ENCODE measurements at places on chromosomes 16 and 17.

DNA sequence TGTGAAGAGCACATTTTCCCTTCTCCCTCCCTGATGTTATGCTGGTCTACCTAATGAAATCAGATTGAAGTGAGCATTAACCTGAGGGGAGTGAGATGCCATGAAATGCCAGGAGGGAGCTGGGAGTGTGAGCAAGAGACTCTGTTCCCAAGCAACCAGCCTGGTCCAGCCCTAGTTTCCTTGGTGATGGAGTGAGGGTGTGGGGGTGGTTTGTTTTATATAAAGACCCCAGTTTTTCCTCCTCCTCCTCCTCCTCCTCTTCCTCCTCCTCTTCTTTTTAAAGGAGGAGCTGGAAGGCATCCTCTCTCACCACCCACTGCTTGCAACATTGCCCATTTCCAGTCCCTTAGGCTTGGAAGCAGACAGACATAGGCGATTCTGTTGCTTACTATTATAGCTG lies 97.1 kb downstream of the DNAH3 start:
- DNase-seq: no peak

- DNase-seq: peak; percentile 78
Observed at GRCh38 chr17:6712058-6712853, 913 bp downstream of the SLC13A5 start.

- DNase-seq: no peak
Observed at GRCh38 chr16:88761830-88762229, 23.2 kb downstream of the PIEZO1 start.

DNA sequence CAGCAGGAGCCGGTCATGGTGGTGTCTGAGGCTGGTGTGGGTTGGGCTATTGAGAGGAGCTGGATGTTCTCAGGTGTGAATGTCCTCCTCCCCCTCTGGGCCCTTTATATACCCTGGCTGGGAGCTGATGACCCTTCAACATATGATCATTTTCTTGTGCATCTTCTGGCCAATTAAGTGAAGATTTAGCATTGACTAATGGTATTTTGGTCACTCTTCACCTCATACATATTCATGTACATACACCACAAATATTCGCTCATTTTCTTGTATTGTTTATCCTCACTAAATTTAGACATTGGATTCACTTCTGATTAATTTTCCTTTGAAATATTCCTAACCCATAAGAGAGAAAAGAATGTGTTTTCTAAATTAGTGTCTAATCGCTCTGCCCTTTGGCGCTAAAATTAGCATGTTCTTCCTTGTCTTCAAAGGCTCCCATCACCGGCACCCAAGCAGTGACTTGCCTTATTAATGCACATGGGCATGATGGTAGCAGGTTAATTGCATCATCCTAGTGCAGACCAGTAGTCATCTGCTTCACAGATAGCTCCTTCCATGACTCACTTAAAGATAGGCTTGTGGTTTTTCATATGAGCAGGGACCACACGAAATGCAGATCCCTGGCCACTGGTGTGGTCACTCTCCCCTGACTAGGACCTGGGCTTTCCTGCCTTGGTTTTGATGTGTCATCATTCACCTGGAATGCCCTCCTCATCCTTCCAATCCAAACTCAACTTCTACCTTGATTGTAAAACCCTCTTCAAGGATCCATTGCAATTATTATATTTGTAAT lies at the start of gene KRTAP2-4:
Gene KRTAP2-4 (minus strand): TSS at position 51 of the 796 bp plus-strand sequence. CDS start 34 bp downstream, at position 17.
- DNase-seq: no peak

DNA sequence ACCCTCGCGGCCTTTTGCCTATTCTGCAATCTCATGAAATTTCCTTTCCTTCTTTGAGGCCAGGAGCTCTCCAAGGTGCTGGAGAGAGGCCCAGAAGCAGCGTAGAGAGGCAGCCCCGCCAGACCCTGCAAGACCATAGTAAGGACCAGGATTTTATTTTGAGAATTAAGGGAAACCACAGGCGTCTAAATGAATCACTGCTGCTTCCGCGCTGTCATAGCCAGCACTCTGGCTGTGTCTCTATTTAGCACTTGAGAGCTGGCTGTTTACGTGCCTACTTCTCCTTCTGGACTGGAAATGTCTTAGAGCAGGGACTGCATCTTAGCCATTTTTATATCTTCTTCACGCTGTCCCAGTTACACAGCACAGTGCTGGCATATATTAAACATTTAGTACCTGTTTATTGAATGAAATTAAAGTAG lies 37.6 kb upstream of the PIRT start:
- no peak for DNase-seq

DNA sequence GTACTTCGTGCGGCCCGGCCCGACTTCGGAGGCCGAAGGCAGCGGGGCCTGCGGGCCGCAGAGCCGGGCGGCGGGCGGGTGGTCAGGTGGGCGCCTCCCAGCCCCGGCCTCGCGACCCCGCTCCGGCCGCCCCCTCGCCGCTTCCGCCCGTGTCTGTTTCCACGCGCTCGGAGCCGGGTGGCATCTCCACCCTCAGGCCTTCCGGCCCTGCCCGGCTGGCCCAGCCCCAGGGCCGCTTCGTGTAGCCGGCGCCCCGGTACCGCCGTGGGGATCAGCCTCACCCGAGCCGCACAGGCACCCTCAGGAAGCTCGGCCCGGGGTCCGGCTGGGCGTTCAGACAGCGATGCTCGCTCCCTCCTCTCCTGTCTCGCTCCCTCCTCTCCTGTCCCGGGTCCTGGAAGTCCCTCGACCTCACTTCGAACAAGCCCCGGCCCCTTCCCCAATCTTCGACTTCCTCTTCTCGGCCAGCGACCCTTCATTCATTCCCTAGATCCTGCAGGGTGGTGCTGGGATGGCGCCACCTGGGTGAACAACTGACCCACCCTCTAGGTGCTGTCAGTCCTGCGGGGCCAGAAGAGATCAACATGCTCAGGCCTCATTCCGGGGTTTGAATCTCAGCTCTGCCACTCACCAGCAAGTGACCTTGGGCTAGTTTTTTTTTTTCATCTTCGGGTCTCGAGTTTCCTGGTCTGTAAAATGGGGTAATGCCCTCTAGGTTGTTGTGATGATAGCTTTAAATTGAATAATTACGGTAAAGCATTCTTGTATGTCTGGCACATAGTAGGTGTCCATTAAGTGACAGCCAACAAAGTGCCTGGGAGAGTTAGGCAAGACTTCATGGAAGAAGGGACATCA lies 610 bp downstream of the VPS4A start:
- peak; percentile 81 for DNase-seq

DNA sequence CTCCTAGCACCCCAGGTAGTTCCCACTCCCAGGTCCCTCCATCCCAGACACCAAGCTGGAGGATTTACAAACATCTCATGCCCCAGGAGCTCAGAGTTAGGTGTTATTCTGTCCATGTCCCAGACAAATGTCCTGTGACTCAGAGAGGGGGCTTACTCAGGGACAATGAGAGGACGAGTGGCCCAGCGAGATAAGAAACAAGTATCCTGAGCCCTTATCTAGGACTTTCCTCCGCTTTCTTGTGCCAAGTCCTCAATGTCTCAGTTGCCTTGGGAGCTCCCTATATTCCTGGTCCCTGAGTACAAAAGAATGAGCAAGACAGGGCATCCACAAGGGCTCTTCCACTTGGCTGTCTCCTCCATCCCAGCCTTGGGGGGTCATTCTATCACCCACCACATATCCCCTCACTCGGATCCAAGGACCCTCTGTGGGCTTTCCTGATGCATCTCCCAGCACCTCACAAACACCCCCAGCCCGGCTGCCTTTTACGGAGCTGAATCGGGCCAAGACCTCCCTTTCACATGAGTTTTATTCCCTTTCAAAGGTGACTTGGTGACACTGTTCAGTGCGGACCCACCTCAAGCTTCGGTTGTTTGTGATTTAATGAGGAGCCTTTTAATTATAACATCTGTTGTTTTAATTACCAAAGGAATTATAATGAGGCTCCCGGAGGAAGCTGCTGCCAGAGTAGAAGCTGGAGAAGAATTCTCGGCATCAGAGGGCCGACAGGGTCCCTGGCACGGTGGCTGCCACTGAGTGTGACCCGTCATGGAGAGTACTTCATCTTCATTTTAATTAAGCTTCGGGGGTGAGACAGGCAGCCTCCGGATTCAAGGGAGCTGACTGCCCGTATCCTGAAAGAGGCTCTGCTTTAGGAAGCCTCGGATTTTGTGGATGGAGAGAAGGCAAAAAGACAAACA lies 121.5 kb downstream of the WSCD1 start:
- no peak for DNase-seq

GRCh38 chr17:40230670-40231069 lies 11.6 kb downstream of the WIPF2 start:
- DNase-seq: no peak

DNA sequence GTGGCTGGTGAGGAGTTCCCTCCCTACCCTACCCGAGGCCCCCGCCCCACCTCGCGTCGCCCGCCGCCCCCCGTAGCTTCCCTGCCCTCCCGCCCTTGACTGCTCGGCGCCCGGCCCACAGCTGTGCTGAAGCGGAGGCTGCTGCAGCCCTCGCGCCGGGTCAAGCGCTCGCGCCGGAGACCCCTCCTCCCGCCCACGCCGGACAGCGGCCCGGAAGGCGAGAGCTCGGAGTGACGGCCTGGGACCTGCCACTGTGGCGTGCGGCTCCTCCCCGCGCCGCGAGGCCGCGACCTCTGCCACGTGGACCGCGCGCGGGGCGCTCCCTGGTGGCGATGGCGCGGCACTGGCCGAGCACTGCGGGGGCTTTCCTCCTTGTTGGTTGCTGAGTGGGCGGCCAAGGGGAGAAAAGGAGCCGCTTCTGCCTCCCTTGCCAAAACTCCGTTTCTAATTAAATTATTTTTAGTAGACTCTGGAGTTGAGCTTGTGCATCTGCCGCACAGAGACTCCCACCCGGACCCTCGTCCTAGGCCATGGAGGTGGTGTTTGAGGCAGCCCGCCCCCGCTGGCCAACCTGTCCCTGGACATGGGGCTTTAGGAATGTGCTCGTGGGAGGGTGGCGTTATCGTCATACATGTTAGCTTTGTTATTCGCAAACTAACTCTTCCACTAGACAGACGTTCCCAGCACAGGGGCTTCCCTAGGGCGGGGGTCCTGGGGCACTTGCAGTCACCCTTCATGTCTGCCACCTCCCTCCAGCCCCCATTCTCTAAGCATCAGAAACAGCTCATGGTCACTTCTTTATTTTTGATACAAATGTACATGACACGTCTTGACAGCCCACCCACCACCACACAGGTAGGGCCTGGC lies 4.4 kb downstream of the TP53I13 start:
- peak; percentile 63 for DNase-seq

- no peak for DNase-seq
Observed at GRCh38 chr17:52048137-52048898, 110.2 kb downstream of the CA10 start.

GRCh38 chr17:31413874-31414549 lies 22.5 kb downstream of the RAB11FIP4 start:
- DNase-seq: no peak

DNA sequence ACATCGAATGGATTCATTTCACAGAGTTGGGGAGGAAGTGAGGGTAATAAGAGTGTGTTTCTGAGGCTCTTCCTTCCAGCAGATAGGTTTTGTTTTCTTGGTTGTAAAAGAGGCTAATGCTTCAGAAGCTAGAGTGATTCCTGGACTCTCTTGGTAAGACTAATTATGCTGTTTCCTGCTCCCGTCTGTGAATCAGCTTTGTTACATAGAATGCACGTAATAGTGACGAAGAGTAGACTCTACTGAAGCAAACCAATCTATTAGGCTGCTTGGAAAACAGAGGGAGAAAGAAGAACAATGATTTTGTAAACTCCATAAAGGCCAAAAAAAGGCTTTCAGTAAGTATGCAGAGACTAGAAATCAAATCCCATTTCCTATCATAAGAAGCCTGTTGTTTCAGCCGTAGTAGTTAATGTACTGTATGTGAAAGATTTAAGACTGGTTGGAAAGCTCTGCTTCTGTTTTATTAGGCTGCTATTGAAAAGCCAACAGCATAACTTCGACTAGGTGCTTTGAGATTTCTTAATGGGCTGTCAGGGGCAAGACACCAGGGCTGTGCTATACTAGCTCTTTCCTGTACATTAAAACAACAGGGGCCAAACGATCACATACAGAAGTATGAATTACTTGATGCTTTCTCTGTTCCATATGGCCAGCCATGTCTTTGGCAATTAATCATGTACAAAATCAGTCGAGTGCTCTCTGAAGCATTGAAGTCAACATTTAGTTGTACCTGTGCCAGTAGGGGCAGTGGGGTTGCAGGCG lies 219.0 kb downstream of the FTO start:
- DNase-seq: no peak

DNA sequence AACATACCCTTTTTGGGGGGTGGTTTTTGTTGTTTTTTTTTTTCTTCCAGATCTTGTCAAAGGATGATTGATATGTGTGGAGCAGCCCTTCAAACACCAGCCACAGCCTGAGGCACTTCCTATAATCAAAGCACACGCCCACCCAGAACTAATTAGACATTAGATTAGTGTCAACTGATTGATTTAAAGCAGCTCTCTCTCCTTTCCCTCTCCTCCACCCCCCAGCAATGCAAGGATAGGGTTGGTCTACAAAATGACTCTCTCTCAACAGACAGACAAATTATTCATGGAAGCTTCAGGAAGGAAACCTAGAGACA lies 250.3 kb upstream of the SOX9 start:
- no peak for DNase-seq

DNA sequence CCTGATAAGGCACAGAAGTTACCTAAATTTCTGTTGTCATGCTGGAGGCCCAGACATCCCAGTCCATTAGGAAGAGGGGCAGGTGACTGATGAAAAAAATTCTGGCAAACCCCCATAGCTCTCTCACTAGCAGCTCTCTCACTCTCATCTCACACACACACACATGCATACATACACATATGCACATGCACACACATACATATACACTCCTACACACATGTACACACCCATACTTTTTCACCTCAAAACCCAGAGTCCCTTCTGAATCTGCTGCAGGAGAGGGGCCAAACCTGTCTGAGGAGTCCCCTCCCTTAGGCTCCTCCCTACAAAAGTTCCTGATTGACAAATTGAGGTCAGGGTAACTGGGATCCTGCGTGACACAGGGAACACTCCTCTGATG lies 22.6 kb upstream of the SDR42E2 start:
- DNase-seq: no peak

DNA sequence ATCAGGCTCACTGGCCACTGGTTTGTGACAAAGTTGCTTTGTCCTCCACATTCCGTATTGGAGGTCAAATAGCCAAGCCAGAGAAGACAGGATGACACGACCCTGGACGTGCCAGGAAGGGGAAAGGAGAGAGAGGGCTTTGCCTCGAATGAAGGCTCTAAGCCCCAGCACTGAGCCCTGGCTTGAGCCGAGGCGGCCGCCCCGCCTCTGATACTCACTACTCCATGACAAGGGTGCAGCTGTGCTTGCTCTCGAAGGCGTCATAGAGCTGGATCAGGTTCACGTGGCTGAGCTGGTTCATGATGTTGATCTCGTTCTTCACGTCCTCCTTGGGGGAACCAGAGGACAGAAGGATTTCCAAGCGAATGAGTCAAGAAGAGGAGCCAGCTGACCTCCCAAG lies 19.3 kb downstream of the MYLK3 start:
- DNase-seq: no peak

GRCh38 chr17:32835291-32835761 lies 41.6 kb downstream of the MYO1D start:
- no peak for DNase-seq

- no peak for DNase-seq
Observed at GRCh38 chr16:84874553-84874952, 54.8 kb downstream of the CRISPLD2 start.

All from HuH-7.5 (cell line).